Activated CD4-positive, CD25-positive, alpha-beta regulatory T cell (primary cell): ENCODE measurements at places on chromosomes 6 and 20.

DNA sequence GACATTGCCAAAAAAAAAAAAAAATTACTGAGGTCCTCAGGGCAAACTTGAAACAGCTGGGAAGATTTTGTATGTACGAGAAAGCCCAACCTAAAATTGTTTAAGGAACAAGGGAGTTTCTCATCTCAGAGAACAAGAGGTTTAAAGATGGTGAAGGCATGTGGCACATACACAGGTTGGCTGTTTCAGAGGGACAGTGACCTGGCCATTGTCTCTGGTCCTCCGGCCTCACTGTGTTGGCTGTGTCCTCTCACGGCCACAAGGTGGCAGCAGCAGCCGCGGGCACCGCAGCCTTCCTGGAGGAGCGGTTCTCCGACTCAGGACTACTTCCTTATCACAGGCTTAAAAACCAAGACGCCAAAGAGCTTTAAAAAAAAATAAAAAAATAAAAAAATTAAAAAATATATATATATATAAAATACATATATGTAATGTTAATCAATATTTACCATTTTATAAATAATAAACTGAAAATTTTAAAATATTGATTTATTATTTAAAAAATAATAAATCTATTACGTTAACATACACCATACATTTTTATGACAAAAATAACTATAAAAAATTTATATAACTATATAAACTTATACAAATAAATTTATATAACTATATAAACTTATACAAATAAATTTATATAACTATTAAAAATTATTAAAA, 52.8 kb downstream of the GTF2H5 start:
- DNase-seq, result peak; percentile 42

GRCh38 chr6:146917182-146917581, 287.0 kb upstream of the STXBP5 start:
- no peak for DNase-seq

DNA sequence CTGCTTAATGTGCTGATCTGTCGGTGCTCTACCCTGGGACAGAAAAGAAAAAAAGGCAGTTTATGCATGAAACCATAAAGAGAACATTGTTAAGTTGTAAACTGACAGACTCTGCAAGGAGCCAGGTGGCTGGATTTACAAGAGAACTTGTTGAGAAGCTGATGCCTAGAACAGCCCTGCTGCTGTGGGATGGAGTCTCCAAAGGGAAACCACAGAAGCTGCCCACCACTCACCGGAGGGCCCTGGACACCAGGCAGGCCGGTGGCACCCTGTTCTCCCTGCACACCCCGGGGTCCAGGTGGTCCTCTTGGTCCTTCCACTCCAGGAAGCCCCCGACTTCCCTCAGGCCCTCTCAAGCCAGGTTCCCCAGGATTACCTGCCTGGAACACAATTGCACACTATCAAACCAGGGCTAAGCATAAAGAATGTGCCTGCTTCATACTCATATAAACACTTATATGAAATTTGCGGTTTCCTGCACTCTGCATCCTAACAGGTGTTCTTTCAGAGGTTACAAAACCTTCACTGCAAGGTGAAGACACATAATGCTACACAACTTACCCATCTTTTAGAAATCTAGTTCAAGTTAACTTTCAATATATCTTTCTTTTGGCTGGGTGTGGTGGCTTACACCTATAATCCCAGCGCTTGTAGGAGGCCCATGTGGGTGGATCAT, 68.2 kb downstream of the COL9A1 start:
- no peak for DNase-seq

DNA sequence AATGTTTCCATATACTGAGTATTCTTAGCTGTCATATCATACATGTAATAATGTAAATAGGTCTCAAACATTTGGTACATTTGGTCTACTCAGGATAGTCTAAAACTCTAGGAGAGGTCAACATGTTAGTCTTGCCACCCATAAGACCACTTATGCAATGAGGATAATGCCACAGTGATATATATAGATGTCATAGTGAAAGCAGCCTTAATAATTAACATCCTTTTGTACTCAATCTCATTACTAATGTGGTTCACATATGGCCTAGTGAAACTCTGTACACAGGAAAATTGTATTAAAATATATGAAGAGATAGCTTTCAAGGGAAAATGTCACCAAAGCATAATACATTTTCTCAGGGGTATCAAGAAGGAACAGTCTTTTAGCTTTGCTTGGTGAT, 577.9 kb downstream of the TFAP2B start:
- DNase-seq, result no peak

GRCh38 chr6:85482206-85482904, 32.5 kb downstream of the NT5E start:
- DNase-seq, result no peak

GRCh38 chr6:147467886-147468285, 40.6 kb upstream of the SAMD5 start:
- DNase-seq, result no peak

DNA sequence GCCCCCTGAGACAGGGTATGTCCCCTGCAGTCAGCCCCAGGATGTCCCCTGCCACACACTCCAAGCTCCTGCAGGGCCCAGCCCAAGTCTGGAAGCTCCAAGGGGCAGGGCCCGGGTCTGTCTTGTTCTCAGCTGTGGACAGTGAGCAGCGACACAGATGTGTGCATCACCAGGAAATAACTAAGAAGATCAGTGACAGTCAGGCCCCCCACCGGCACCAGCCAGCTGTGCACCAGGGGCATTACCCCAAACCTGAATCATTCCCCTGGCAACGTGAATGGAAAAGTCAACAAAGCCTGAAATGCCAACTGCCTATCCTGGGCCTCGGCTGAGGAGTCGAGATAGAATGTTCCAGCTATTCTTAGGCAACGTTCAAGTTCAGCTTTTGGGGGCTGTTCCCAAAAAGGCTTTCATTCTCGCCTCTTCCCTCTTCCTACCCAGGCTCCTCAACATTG, 105.0 kb downstream of the PREX1 start:
- DNase-seq, result no peak

DNA sequence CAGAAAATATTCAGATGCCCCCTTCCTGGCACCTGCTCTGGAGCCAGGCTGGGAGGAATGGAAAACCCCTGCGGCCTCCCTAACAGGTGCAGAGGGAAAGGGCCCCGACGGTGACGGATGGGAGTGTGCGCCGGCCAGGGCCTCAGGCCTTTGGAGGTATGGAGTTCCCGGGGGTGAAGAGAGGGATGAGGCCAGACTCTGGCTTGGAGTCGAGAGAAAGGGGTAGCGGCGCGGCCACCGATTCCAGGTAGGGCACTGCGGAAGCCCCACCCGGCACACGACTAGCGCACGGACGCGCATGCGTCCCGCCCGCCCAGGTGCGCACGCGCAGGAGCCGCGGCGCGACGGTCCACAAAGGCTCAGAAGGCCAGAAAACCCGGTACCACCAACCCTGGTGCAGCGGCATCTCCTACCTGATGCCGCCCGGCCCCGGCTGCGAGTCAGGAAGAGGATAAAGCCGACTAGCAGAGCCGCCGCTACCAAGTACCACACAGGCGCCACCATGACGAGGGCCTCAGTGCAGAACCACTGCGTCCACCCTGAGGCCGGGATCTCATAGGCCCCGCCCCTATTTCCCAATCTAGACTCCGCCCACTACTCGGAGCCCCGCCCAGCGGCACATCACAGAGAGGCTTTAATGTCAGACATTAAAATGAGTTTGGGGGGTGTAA, at the start of gene DDRGK1:
TSS of gene DDRGK1 (minus strand) at position 559 of the 671 bp plus-strand sequence. CDS start at position 504, 55 bp downstream.
- DNase-seq, result peak; percentile 79

DNA sequence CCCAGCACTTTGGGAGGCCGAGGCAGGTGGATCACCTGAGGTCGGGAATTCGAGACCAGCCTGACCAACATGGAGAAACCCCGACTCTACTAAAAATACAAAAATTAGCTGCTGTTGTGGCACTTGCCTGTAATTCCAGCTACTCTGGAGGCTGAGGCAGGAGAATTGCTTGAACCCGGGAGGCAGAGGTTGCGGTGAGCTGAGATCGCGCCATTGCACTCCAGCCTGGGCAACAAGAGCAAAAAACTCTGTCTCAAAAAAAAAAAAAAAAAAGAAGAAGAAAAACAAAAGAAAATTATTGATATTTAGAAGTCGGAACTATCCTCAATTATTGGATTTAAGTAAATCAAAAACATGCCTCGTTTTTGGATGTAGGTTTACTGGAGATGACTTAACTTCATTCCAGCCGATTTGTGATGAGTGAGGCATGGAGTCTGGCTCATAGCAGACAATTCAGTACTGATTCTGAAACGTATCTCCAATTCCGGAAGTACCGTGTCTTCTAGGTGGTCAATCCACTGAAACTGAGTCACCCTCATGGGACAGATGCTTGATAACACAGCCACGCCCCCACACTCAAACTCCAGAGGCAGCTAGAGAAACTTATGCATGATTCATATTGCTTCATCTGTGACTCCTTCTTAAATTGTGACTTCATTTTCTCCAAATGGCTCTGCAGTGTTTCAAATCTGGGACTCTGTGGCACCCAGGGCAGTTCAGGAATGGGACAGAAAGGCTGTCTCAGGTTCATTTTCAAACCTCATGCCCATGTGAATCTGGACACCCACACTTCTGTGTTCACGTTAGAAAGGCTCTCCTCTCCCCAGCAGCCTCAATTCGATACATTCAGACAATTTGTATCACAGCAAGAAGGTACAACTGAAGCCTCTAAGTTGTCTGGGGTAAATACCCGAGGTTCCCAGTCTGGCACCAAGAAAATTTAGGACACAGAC, 110.4 kb upstream of the ARMC2 start:
- no peak for DNase-seq

GRCh38 chr6:63897952-63898351, 262.4 kb downstream of the PHF3 start:
- DNase-seq, result no peak

GRCh38 chr20:329851-330232, 4.5 kb downstream of the SOX12 start:
- no peak for DNase-seq

- DNase-seq, result no peak
These were observed 54.1 kb downstream of the FGD2 start for GRCh38 chr6:37059344-37060194.
